ENCODE measurements at places on chromosomes 7 and 10. TPM values are rescaled to one million over a fixed set of nuclear protein-coding genes. Genes with fewer than 3 reads are reported as not detected.

DNA sequence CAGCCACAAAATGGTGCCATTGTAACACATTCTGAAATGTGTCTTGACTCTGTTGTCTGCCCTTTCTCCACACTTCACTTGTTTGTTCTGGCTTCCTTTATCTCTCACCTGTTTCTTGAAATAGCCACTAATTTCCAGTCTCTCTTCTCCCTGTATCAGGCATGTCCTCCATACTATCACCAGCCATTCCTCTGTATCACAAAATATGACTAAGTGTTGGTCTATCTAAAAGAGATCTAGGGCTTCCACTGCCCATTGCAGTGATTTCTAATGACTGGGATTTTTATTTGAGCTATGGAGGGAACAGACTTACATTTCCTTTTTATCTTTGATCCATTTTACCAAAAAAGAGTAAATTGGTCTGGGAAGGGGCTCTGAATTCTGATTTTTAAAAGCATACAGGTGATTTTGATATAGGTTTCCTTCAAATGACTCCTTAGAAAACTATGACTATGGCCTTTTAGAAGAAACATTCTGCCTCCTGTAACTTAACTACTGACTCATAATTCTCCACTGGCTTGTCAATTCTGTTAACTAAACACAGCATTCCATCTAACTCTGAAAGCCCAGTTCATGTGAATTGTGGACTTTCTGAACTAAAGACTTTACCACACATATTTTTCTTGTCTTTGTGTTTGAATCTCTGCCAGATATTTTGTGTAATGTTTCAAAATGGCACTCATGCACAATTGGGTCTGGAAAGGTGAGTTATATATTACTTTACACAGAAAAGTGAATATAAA is 1121.4 kb downstream of the XPNPEP1 start:
- H3K36me3 ChIP-seq = no peaks in the 10 kb centered on the region
- H3K4me1 ChIP-seq = no peaks in the 10 kb centered on the region
- no peaks in the 10 kb centered on the region for H3K27me3 ChIP-seq
- H3K4me3 ChIP-seq = no peak overlapping the region
- DNase-seq = no peak

- H3K36me3 ChIP-seq = no peaks in the 10 kb centered on the region
- no peak overlapping the region for H3K27ac ChIP-seq
- no peaks in the 10 kb centered on the region for H3K27me3 ChIP-seq
Observed at GRCh38 chr7:80781146-80781545, 137.7 kb downstream of the SEMA3C start.

DNA sequence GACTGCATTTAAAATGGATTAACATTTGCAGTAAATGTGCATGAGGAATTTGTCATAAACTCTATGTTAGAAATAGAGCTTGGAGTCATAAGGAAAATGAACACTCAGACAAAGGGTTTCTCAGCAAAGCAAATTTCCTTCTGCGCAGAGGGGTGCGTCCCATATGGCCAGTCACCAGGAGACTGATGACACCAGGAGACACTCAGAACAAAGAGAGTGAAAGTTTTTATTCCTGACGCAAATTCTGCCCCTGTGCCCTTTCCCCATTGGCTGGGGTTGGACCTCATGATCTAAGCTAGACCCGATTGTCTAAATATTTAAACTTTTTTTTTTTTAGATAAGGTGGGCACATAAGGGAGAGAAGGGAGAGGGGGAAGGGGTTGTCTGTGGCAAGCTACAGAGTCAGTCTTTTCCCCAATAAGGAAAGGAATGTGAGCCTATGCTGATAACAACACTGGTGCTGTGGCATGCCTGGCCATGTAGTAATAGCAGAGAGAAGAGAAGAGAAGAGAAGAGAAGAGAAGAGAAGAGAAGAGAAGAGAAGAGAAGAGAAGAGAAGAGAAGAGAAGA is 202.0 kb downstream of the POM121L12 start:
- peaks cover 19% of the 10 kb centered on the region for H3K27me3 ChIP-seq
- no peak overlapping the region for H3K4me3 ChIP-seq
- H3K4me1 ChIP-seq = no peaks in the 10 kb centered on the region
- no peak overlapping the region for H3K27ac ChIP-seq
- H3K36me3 ChIP-seq = no peaks in the 10 kb centered on the region

ASIC3 gene
- 7.6 TPM for total RNA-seq

FMC1 gene
- 12.5 TPM for total RNA-seq

GRCh38 chr10:14372606-14373005 is 41.9 kb upstream of the FRMD4A start:
- no peak overlapping the region for H3K27ac ChIP-seq
- no peak for DNase-seq
- no peaks in the 10 kb centered on the region for H3K4me1 ChIP-seq
- H3K4me3 ChIP-seq = no peak overlapping the region
- no peaks in the 10 kb centered on the region for H3K36me3 ChIP-seq
- peaks cover 70% of the 10 kb centered on the region for H3K27me3 ChIP-seq

DNA sequence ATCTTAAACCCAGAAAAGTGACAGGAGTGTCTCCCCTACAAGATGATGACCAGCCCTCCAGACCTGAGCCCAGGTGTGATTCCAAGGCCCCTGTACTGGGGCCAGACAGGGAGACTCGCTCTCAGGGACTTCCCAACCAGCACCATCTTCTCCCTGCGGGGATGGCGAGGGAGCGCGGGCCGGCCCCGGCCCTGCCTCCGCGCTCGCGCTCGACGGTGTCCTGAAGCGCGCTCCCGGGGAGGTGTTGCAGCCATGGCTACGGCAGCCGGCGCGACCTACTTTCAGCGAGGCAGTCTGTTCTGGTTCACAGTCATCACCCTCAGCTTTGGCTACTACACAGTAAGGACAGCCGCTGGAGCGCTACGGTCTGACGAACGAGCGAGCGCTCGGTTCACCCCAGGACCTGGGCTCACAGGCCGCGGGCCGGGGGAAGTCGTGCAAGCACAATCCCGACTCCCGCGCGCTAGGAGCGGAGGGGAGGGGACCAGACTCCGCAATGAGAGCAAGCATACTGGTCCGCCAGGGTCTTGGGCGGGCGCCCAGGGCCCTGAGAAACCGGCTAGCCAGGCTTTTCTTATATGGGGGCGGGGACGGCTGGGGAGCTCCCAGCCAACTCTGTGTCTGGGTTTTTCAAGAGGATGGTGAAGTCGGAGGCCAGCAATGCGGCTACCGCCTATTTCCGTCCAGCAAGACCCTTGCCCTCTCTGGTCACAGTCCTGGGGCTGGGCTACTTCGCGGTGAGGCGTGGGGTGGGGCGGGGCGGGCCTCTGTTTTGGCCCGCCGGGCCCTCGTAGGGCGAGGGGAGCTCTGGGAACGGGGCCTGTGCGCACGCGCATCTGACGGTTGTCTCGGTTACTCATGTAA is at the start of gene TMEM254:
TSS of gene TMEM254 (plus strand) at position 218 of the 864 bp plus-strand sequence. CDS start at position 253, 35 bp downstream.
- no peaks in the 10 kb centered on the region for H3K36me3 ChIP-seq
- no peaks in the 10 kb centered on the region for H3K27me3 ChIP-seq
- H3K4me1 ChIP-seq = peaks cover 41% of the 10 kb centered on the region
- peak within 1 kb of the TSS; percentile 88 for H3K4me3 ChIP-seq

DNA sequence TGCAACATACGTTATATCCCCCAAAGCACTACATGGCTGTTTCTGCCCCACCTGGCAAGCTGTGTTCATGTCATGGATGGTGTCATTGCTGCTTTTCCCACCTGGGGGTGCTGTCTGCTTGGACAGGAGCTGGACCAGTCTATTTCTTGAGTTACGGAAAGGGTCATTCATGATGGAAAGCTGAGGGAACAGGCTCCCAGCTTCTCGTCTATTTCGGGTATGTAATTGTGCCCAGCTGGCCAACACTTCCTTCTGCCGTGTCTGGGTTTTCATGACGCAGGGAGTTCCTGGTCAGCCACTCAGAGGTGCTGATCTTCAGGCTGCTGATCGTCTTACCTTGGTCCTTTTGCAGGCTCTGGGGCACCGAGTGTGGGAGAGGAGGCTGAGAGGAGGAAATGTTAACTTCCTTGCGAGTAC is 8.6 kb downstream of the BTBD16 start:
- no peak overlapping the region for H3K27ac ChIP-seq
- H3K27me3 ChIP-seq = no peaks in the 10 kb centered on the region
- H3K4me1 ChIP-seq = no peaks in the 10 kb centered on the region
- H3K36me3 ChIP-seq = no peaks in the 10 kb centered on the region
- H3K4me3 ChIP-seq = no peak overlapping the region

DNA sequence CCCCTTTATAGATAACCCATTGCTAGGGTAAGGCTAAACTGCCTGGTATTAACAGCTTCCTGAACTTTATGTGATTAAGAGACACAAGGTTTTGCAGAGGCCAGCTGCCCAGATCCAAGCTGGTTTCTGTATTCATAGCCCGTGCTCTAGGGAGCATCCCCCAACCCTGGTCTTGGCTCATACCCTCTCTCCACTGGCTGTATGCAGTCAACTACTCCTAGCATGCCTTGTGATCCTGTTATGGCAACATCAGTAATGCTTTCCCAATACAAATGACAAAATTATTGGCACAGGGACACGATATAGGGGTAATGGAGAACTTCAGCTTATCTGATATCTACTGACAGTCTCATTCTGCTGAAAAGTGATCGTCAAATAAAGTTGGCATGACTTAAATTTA is 202.8 kb upstream of the MKLN1 start:
- H3K27me3 ChIP-seq = no peaks in the 10 kb centered on the region
- H3K4me1 ChIP-seq = no peaks in the 10 kb centered on the region
- H3K36me3 ChIP-seq = no peaks in the 10 kb centered on the region
- DNase-seq = no peak

GRCh38 chr10:48255722-48256121 is 18.8 kb downstream of the FRMPD2 start:
- H3K27ac ChIP-seq = no peak overlapping the region
- H3K4me3 ChIP-seq = no peak overlapping the region
- H3K27me3 ChIP-seq = no peaks in the 10 kb centered on the region
- peaks cover 31% of the 10 kb centered on the region for H3K4me1 ChIP-seq
- DNase-seq = no peak

DNA sequence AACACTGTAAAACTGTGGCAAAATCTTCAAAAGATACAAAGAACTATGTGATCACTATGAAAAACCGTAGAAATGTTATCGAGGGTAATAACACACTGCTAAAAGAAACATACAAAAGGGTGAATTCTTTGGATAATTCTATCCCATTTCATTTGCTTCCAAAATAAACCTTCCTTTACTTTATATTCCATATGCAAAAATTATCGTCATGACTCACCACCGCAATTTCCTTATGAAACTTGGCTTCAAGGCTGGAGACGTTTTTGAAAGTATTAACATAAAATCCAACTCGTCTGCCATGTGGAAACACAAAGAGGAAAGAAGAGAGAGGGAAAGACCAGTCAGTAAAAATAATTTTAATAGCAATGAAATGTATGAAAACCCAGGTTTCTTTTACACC is 165.2 kb downstream of the AMPH start:
- H3K4me3 ChIP-seq = no peak overlapping the region
- no peak overlapping the region for H3K27ac ChIP-seq
- no peaks in the 10 kb centered on the region for H3K36me3 ChIP-seq
- DNase-seq = no peak
- H3K4me1 ChIP-seq = no peaks in the 10 kb centered on the region

DNA sequence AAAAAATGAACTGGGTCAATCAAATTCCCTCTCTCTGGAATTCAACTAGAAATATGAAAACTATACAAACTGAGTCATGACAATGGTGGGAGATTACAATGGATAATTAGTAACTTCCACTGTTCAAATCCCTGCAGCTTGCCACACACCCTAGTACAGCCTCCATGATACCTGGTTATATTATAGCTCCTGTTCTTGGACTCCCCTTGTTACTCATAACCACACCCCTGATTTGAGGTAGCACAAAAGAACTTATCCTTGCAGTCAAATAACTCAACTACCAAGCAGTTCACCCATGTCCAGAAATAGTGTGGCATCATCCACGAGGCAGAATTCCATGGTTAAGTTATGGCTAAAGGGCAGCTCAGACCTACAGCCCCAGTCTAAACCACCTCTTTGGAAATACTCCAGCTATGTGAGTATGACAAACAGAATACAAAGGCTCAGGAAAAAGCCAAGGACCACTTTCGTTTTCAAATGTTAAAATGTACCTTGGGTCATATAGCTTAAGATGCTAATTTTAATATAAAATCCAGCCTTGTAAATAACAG is 164.7 kb downstream of the CPEB3 start:
- no peak for DNase-seq
- H3K27ac ChIP-seq = no peak overlapping the region
- no peak overlapping the region for H3K4me3 ChIP-seq
- H3K27me3 ChIP-seq = no peaks in the 10 kb centered on the region

FBXL15 gene
- 12.7 TPM for total RNA-seq

- H3K4me3 ChIP-seq = no peak overlapping the region
- H3K27ac ChIP-seq = no peak overlapping the region
- no peaks in the 10 kb centered on the region for H3K4me1 ChIP-seq
- no peak for DNase-seq
- H3K36me3 ChIP-seq = no peaks in the 10 kb centered on the region
- no peaks in the 10 kb centered on the region for H3K27me3 ChIP-seq
Observed at GRCh38 chr7:114842551-114843065, 79.3 kb upstream of the MDFIC start.

DNA sequence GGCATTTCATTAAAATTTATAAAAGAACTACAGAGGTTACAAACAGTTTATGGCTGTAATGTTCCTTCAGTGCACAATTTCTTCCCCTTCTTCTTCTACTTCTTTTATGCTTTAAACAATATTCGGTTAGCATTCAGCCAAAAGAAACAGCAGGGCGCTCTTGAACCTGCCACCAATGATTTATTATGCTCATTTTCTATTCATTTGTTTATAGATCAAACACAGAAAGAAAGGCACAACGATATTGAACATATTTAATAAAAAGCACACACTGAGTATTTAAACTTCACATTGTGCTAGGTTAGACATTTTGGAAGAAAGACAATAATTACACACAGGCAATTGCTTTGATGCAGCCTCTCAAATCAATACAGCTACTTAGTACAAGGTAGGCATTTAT is 1025.8 kb upstream of the LRRN3 start:
- no peaks in the 10 kb centered on the region for H3K36me3 ChIP-seq
- no peak overlapping the region for H3K4me3 ChIP-seq
- no peak overlapping the region for H3K27ac ChIP-seq

TMEM140 gene
- 0.25 TPM for total RNA-seq

SOSTDC1 gene
- total RNA-seq = not detected

- H3K4me1 ChIP-seq = no peaks in the 10 kb centered on the region
- H3K27me3 ChIP-seq = no peaks in the 10 kb centered on the region
- H3K27ac ChIP-seq = no peak overlapping the region
- H3K4me3 ChIP-seq = no peak overlapping the region
Observed at GRCh38 chr10:77247031-77247990, 390.3 kb downstream of the KCNMA1 start.

DNA sequence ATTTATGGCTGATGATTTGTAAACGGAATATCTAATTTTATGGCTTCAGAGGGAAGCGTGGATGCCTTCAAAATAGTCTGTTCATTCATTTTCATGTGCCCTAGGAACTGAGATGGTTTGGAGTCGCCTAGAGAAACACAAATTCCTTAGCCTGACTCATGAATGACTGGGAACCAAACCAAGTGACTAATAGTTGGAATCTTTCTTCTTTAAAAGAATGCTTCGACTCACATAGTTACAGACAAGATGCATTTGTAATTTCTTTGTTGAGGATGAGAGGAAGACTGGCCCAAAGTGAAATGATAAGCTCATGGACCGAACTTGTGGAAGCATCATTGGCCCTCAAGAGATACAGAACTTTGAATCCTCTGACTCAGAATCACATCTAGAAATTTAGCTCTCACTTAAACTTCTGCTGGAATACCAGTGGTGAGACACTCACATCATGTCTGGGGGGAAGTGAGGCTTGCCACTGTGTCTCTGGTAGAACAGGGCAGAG is 1107.2 kb downstream of the NRG3 start:
- no peak for DNase-seq
- no peaks in the 10 kb centered on the region for H3K27me3 ChIP-seq
- no peaks in the 10 kb centered on the region for H3K36me3 ChIP-seq
- H3K27ac ChIP-seq = no peak overlapping the region
- H3K4me3 ChIP-seq = no peak overlapping the region
